ENCODE measurements at places on chromosomes 2 and 18. TPM values are rescaled to one million over a fixed set of nuclear protein-coding genes. Genes with fewer than 3 reads are reported as not detected.

The CCDC85A gene
- 0.39 TPM for total RNA-seq

The TUBB8B gene
- not detected for total RNA-seq

The NEU2 gene
- total RNA-seq, result not detected

The RBKS gene
- total RNA-seq, result 8.0 TPM

The CNOT9 gene
- 40.7 TPM for total RNA-seq

The ARL5A gene
- total RNA-seq, result 19.8 TPM

The AQP12A gene
- not detected for total RNA-seq

The VWC2L gene
- not detected for total RNA-seq

The ERBB4 gene
- total RNA-seq, result not detected

The AAK1 gene
- total RNA-seq, result 22.1 TPM

The REL gene
- total RNA-seq, result 3.5 TPM

The UGT1A10 gene
- not detected for total RNA-seq

The TXNDC2 gene
- total RNA-seq, result 0.17 TPM

The POTEJ gene
- total RNA-seq, result not detected

The LYPD6B gene
- 0.07 TPM for total RNA-seq

The LYG2 gene
- total RNA-seq, result not detected

The MC5R gene
- total RNA-seq, result not detected

The DPP10 gene
- total RNA-seq, result not detected

The CDH7 gene
- not detected for total RNA-seq

The SERPINB12 gene
- not detected for total RNA-seq

The C1QL2 gene
- total RNA-seq, result 0.86 TPM

The ACTR2 gene
- total RNA-seq, result 223 TPM

The PLA2R1 gene
- total RNA-seq, result 2.2 TPM

The UGT1A4 gene
- total RNA-seq, result 0.07 TPM

The RAMP1 gene
- not detected for total RNA-seq

The COQ10B gene
- total RNA-seq, result 16.5 TPM

Measured in A549 treated with dexamethasone at 1 μM for 4 hours (cell line).